ENCODE measurements at places on chromosomes 2 and 18. TPM values are rescaled to one million over a fixed set of nuclear protein-coding genes. Genes with fewer than 3 reads are reported as not detected.

- peak; percentile 25 for DNase-seq
- no peak overlapping the region for H3K27ac ChIP-seq
- peaks cover 3% of the 10 kb centered on the region for H3K36me3 ChIP-seq
- H3K4me1 ChIP-seq = peaks cover 8% of the 10 kb centered on the region
Measured at GRCh38 chr2:46023165-46023854, 273.9 kb upstream of the EPAS1 start.

DNA sequence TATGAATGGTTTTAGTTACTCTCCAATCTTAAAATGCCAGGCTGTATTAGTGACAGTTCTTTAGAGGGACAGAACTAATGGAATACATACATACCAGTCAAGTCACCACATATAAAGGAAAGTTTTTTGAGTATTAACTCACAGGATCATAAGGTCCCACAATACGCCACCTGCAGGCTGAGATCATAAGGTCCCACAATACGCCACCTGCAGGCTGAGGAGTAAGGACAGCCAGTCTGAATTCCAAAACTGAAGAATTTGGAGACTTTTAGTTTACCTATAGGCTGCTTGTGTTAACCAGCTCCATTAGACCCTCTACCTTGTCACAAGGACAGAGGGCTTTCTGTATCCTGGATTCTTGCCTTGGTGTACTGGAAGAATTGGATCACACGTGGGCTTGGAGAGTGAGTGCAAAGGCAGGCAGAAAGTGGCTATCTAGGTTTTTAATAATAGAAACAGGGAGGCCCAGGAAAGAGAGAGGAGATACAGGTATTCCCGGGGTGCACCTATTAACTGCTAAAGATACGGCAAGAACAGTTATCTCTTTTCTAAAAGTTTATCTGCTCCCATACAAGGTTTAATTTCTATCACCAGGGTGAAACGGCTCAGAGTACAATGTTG, 234.9 kb upstream of the CYRIA start:
- no peaks in the 10 kb centered on the region for H3K4me1 ChIP-seq
- H3K27ac ChIP-seq = no peak overlapping the region
- DNase-seq = peak; percentile 46
- H3K4me3 ChIP-seq = no peak overlapping the region
- no peaks in the 10 kb centered on the region for H3K36me3 ChIP-seq
- no peaks in the 10 kb centered on the region for H3K27me3 ChIP-seq

Gene NT5C1B
- total RNA-seq = not detected

DNA sequence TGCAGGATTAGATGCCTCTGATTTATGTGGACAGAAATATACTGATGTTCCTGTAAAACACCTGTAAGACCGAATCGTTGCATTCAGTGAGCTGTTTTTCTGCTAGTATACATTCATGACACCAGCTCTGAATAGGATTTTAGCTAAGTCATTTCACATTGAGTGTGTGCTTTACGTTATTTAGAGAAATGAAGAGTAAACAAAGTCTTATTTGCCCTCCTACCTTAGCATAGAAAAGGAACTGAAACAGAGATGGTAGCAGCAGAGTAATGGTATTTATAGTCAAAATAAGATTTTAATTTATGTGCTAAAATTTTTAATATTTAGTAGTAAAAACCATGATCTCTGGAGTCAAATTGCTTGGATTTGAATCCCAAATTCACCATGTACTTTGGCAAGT, 168.0 kb downstream of the CERS6 start:
- no peak overlapping the region for H3K4me3 ChIP-seq
- no peak overlapping the region for H3K27ac ChIP-seq
- H3K27me3 ChIP-seq = no peaks in the 10 kb centered on the region
- H3K36me3 ChIP-seq = no peaks in the 10 kb centered on the region

DNA sequence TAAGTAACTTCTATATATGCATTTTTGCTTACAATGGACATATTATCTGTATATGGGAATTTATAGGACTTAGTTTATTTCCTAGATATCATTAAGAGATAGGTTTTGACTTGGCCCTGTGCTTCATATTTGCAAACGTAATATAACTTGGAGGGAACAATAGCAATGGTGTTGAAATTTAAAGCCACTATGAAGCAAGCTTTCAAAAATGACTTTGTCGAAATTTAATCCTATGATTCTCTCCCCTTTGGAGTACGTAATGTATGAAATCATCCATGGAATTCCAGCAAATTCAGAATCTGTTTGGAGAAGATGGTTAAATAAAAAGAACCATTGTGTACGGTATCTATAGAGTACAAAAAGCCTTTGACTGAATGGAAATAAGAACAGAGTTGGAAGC, 486.3 kb downstream of the ARHGAP15 start:
- peaks cover 39% of the 10 kb centered on the region for H3K4me1 ChIP-seq
- H3K36me3 ChIP-seq = peaks cover 21% of the 10 kb centered on the region
- no peak overlapping the region for H3K4me3 ChIP-seq
- no peaks in the 10 kb centered on the region for H3K27me3 ChIP-seq

Gene DQX1
- total RNA-seq = 0.41 TPM

Gene NGEF
- total RNA-seq = 1.5 TPM

DNA sequence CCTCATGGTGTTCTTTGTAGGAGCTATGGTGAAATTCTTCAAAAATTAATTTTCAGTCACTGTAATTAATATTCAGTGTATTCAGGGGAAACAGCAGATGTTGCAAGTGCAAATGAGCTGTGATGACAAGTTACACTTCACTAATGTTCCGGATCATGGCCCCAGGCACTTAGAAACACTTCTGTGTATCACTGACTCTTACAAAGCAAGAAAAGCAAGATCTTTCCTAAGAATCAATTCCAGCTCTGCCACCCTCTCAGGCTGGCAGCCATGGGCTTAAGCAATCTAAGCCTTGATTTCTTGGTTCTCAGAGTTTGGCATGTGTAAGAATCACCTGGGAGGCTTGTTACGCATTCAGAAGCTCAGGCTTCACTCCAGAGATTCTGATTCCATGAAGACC, 78.0 kb downstream of the MARCHF4 start:
- H3K4me1 ChIP-seq = peaks cover 5% of the 10 kb centered on the region
- no peak overlapping the region for H3K4me3 ChIP-seq
- DNase-seq = no peak
- H3K27ac ChIP-seq = no peak overlapping the region

GRCh38 chr2:162196638-162197037, 44.6 kb upstream of the GCG start:
- H3K4me1 ChIP-seq = peaks cover 9% of the 10 kb centered on the region
- H3K4me3 ChIP-seq = no peak overlapping the region
- H3K27ac ChIP-seq = no peak overlapping the region
- peaks cover 30% of the 10 kb centered on the region for H3K27me3 ChIP-seq
- H3K36me3 ChIP-seq = no peaks in the 10 kb centered on the region
- no peak for DNase-seq

- H3K4me3 ChIP-seq = no peak overlapping the region
- no peak for DNase-seq
- peaks cover 46% of the 10 kb centered on the region for H3K4me1 ChIP-seq
Measured at GRCh38 chr2:30144260-30144659, 2.5 kb upstream of the YPEL5 start.

Gene EML6
- total RNA-seq = 0.30 TPM

- H3K4me3 ChIP-seq = no peak overlapping the region
- no peaks in the 10 kb centered on the region for H3K4me1 ChIP-seq
- H3K27me3 ChIP-seq = no peaks in the 10 kb centered on the region
- no peak overlapping the region for H3K27ac ChIP-seq
Measured at GRCh38 chr18:78794071-78794430, 185.6 kb upstream of the SALL3 start.

Gene TMEM185B
- 17.3 TPM for total RNA-seq

DNA sequence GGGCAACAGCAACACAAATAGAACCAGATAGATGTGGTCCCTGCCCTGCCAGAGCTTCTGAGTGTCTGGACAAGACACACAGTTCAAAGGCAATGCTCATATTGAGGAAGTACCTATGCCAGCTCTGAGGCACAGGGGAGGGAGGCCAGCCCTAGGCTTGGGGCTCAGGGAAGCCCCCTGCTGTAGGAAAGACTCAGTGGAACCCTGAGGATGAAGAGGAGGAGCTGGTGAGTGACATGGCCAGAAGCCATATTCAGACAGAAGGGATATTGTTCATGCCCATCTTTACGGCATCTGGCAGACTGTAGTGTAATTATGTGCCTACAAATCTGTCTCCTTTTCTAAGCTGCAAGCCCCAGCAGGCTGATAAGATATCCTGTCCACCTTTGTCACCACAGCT, 8.8 kb downstream of the SIGLEC15 start:
- no peak overlapping the region for H3K4me3 ChIP-seq
- no peak overlapping the region for H3K27ac ChIP-seq
- H3K4me1 ChIP-seq = peaks cover 9% of the 10 kb centered on the region
- no peak for DNase-seq

DNA sequence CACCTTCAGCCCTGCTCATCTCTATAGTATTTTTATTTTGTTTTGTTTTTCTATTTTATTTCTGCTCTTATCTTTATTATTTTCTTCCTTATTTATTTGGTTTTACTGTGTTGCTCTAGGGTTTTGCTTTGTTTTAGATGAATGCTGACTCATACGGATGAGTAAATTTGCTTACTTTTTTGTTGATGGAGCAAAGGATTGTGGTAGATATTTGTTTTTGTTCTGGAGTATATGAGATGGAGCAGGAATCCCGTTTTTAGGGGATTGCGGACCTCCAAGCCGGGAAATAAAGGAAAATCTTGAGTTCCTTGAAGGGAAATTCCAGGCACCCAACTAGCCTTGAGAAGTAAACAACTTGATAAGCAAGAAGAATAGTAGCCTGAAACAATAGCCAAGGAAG, 15.3 kb upstream of the COLEC12 start:
- no peaks in the 10 kb centered on the region for H3K36me3 ChIP-seq
- H3K4me1 ChIP-seq = peaks cover 5% of the 10 kb centered on the region
- no peak overlapping the region for H3K27ac ChIP-seq
- no peak overlapping the region for H3K4me3 ChIP-seq
